Calu3 (cell line): ENCODE measurements at places on chromosomes 16 and 17.

DNA sequence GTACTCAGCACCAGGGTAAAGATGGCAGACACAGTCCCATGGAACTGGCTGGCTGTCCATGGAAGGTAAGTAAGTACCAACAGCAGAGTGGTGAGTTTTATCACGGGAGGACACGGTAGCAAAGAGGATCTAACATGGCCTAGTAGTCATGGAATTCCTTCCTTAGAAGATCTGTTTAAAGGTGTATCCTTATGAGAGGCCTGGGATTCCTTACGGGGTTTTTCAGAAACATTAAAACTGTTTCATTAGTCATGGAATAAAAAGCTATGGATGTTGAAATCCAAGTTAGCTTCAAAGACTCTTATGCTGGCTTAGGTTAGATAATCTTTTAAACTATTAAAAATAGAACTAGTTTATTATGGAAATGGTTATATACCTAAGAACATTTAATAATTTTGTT, 7.4 kb downstream of the FTO start:
- DNase-seq: no peak

- DNase-seq: no peak
These were observed 9.0 kb upstream of the PHAF1 start for GRCh38 chr16:67100569-67101310.

DNA sequence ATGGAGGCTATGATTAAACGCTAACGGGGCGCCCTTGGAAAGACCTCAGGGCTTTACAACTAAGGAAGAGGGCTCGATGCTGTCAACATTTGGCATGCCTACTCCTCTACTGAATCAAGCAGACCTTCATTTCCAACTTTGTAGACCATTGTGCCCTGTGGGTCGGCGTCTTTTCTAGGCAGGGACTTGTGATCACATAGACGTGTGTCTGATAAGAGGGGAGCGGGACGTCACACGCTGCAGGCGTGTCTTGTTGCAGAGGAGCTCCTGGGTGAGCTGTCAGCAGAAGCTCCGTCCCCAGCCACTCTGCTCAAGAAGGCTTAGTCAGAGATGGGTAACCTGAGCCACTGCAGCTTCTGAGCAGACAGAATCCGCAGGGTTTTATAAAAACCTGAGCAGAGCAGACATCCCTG, 2.8 kb downstream of the MAPK8IP3 start:
- no peak for DNase-seq

DNA sequence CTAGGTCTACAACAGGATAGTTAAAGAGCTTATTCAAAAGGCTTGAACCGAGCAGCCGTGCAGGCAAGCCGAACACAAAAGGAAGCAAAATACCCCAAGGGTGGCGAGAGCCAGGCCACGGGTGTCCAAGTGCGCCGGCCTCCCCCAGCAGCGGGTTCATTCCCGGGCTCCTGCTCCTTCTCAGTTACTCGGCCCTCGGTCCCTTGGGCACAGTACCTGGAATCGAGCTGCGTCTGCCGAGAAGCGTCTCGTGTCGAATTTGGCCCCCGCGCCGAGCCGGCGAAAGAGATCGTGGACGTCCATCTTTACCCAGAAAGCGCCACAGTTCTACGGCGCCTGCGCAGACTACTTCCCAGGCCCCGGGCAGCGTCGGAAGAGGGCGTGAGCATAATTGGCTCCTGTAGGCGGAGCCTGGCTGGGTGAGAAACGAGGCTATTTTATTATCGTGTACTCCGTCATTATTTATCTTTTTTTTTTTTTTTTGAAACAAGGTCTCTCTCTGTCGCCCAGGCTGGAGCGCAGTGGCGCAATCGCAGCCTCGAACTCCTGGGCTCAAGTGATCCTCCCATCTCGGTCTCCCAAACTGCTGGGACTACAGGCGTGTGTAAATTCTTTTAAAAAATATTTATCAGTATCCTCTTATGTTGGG, at the start of gene DDX52:
Gene DDX52, minus strand, starts transcription at position 329 of the 649 bp plus-strand sequence. Its CDS starts 26 bp downstream, at position 303.
- peak; percentile 99 for DNase-seq

GRCh38 chr17:14135906-14136590, 66.7 kb downstream of the COX10 start:
- DNase-seq: no peak

GRCh38 chr16:85624646-85625045, 11.5 kb downstream of the GSE1 start:
- DNase-seq: no peak
